ENCODE measurements at places on chromosomes 12 and 14. TPM values are rescaled to one million over a fixed set of nuclear protein-coding genes. Genes with fewer than 3 reads are reported as not detected.

NPFF gene
- 0.80 TPM for total RNA-seq

DNA sequence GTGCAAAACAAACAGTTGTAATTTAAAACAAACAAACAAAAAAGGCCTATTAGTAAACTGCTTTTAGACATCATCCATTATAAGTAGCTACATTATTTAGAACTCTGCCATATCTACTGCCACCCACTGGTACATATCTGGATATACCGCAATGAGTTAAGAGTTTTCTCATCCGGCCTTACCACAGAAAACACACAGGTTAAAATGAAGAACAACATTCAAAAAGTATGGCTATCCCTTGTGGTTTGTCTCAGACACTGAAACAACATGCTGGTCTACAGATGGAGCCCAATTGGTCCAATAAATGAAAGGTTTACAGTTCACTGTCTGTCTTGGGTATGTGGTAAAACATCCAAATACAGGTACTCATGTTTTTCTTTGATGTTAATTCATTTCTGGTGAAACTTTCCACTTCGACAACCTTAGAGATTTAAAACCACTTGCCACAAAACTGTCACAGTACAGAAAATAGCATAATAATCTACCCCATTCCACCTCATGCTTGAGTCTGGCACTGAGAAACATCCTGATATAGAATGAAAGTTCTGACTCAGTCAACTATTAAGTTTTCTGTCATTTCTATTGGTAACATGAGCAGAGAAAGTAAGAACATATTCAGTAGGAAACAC lies 354.3 kb downstream of the CEP128 start:
- DNase-seq: no peak

- DNase-seq: no peak
These were observed 19.6 kb upstream of the LRP1-AS start for GRCh38 chr12:57166971-57167371.

KRT6C gene
- total RNA-seq: not detected

- DNase-seq: no peak
These were observed 99.6 kb upstream of the KRR1 start for GRCh38 chr12:75611041-75611440.

DNA sequence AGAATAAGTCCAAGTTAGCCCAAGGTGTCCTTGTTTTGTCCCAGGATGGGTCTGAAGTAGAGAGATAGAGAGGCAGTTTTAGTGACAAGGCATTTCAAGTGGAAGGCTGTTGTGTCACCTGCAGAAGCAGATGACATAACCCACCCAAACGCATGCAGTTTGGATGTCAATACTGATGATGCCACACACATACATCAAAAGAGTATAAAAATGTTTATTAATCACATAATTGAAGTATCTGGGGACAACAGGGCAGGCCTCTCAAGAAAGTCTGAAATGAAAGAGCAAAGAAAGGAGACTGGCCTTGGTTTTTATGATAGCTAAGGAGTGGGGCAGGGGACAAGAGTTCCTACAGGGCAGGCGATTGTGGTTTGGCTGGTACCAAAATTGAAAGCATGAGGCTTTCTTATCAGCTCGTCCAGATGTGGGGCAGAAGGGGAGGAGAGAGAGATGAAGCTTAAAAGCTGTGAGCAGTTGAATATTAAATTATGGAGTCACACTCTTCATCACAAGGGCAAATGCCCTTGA lies 78.4 kb upstream of the TSPAN8 start:
- no peak for DNase-seq

ACSM4 gene
- total RNA-seq: not detected

DNA sequence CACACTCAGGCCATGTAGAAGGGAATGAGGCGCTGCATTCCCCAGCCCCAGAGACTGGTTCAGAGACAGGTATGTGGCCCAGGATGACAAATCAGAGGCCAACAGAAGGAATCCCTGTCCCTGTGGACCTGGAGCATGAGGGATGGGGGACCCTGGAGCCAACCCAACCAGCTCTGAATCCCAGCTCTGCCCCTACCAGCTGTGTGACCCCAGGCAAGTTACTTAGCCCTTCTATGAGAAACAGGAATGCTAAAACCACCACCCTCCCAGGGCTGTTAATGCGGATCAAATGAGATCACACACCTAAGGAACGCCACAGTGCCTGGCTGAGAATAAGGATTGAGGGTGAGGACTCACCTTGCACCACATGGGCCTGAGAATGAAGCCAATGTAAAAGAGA lies 15.6 kb downstream of the ITPK1 start:
- DNase-seq: no peak

DNA sequence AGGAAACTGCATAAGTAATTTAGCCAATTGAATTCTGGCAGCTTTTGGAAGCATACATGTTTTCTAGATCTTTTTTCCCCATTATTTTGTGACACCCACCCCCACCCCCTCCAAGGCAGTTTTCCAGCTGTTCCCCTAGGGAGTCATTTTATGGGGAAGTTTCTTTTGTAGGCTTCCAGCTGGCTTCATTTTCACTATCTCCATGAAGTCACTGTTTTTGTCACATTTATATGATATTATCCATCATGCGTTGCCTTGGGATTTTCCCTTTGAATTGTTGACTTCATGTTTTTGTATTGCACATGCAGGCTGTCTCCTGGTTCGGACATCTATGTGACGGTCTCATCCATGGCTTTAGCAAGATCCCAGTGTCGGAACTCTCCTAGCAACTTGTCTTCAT lies 233.6 kb upstream of the RGS6 start:
- no peak for DNase-seq

DNA sequence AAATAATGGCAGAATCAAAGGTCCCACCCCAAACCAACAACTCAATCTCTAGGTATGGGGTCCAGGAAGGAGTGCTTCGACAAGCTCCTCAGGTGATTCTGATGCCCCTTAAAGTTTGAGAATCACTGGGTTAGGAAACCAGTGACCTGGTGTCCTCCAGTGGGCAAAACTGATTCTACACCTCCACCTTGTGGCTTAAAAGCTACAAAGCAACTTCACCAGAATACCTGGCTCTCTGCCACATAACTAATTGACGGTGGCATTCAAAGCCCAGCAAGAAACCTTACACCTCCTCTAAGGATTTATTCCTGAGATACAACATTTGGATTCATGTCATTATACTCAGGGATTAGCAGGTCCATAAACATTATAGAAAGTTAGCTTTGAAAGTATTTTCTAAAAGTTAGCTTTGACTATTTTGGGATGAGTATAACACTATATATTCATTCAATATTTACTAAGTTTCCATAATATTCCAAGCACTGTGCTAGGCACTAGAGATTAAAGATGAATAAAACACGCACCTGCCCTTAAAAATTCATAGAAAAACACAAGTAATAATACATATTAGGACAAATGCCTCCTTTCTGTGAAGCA lies 45.4 kb downstream of the DCAF5 start:
- DNase-seq: no peak

KRT79 gene
- total RNA-seq: not detected

DNA sequence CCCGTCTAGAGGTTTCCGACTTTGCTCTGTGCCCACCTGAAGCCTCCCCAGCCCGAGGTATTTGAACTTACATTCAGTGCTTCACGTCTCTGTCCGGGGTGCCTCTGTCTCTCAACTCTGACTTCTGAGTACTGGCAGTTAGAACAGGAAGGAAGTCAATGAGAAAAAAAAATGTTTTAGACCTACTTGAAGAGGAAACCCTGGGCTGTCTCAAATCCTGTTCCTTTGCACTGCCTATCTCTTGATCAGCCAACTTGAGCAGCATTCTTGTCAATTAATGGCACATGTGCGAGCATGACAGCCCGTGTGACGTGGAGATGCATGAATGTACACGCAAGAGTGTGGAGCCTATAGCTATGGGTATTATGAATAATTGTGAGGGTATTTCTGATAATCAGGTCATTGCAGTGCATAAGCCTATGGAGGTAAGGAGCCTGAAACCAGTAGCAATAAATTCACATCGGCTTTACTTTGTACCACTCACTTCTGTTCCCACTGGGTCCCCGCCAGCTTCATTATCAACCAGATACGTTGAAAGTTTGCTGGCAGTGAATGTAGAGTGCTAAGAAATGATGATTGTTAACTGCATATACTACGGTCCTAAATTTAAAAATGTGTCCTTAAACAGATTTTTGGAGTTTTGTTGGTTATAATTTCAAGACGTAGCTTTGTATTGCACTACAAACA lies at the start of gene ARHGDIB:
Gene ARHGDIB (minus strand): TSS at position 136 of the 687 bp plus-strand sequence. CDS start 10,889 bp downstream, outside the sequence.
- DNase-seq: no peak

SPIC gene
- total RNA-seq: not detected

RERGL gene
- not detected for total RNA-seq

KRT6A gene
- not detected for total RNA-seq

DNA sequence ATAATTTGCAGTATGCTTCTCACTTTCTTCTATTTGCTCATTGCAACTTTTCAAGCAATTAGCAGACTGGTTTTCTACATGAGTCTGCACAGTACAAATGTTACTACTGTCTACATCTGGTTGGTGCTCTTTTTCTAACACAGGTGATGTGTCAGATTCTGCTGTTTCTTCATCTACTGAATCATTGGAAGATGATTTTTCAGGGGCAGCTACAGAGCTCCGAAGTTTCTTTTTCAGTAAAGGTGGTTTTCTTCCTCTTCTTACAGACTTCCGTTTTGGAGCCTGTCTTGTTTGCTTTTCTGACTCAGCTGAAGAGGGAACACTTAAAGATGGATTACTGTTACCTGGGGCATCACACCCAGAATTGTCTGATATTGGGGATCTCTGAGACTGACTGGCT lies 62.1 kb downstream of the SCAF11 start:
- DNase-seq: no peak

DNA sequence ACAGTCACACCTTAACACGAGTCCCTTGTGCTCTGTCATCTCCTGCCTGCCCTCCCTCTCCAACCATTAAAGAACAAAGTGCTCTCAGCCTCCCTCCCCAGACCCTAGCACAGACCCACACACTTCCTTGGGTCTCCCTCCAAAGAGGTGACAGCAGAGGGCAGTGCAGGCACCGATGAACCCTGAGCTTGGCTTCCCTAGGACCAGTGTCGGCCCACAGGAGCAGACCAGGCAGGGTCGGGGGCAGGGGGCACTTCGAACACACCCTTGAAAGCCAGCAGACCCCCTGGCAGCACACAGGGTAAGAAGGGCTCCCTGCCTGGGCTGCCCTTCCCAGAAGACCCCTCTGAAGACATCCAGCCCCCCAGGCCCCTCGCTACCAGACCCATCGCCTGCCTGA lies 7.0 kb downstream of the CDK2AP1 start:
- peak; percentile 60 for DNase-seq

AMIGO2 gene
- 3.3 TPM for total RNA-seq

DNA sequence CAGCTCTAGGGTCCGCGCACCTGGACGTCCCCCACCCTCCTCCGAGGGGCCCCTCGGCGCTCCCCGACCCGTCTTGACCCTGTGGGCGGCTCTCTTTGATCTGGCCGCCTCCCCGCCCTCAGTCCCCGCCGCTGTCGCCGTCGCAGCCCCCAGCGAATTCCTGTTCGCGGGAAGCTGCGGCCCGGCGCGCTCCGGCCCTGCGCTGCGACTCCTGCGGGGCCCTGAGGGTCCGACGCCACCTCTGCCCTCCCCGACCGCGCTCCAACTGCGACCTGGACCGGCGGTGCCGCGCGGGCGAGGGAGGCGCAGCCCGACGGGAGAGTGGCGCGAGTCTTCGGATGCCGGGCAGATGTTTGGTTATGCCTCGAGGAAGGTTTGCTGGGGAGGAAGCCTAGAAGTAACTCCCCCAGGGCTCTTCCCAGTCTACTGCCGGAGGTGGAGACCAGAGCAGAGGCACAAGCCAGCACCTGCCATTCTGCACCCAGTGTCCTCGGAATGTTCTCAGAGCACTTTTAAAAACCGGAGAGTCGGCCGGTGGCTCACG lies 440 bp upstream of the ISM2 start:
- peak; percentile 66 for DNase-seq

SDSL gene
- total RNA-seq: not detected

SLCO1B1 gene
- not detected for total RNA-seq

- peak; percentile 78 for DNase-seq
These were observed 122.9 kb upstream of the TMEM132D start for GRCh38 chr12:130026608-130027176.

MYF6 gene
- total RNA-seq: not detected

AKAP3 gene
- 1.0 TPM for total RNA-seq

GRCh38 chr14:65637780-65638179 lies 225.2 kb downstream of the FUT8 start:
- DNase-seq: no peak

TMEM132D gene
- 10.1 TPM for total RNA-seq

DNA sequence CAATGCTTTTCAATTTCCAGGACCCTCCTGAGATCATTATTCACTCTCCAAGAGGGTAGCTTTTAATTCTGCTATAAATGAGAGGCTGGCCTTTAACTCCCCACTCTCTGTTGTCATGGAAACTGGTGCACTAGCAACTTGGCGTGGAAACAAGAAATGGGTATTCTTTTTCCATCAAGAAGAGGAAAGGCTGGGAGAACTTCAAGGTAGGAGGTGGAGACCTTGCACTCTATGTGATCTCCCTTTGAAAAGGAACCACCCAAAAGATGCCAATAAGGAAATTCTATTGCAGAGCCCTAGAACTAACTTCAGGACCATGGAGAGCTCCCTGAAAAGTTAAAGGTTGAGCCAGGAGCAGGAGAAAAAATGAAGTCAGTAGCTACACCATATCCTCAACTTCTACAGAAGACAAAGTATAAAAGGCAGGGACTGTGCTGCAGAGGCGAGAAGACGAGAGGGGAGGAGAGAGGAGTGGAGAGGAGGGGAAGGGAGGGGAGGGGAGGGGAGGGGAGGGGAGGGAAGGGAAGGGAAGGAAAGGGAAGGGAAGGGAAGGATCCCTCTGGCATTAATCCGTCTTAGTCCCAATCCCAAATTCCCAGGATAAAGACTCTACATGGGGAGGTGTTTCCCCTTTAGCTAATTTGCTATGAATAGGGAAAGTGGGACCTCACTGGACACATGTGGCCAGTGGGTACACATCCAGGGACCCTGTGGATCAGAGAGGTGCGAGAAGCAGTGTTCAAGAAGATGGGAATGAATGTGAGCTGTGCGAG lies 46.7 kb upstream of the FICD start:
- no peak for DNase-seq

VPS33A gene
- total RNA-seq: 41.8 TPM

DNA sequence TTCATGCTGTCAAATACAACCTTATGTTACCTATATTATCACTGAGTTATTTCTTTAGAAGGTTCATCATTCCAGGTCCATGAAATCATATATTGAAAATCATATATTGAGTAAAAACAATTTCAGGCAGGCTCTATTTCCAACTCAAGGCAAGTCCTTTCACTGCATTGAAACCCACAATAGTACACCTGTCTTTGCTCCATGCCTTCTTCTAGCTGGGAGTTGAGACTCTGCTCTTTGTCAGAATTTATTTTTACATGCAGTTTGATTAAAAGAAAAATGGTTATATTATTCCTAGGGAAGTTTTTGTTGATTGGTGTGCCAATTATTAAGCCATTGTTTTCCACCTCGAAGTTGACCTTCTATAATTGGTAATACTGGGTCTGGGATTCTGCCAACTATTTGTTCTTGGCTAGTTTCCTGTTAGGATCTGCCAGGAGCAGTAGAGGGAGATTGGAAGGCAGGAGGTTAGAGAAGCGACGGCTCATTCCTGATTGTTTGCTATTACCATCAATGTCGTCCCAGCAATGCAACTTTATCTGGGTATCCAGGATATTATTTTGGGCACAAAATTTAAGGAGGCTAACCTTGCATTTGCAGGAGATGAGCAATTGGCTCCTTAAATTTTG lies 79.5 kb upstream of the MIS18BP1 start:
- DNase-seq: no peak

GRCh38 chr14:31990926-31991572 lies 86.1 kb upstream of the ARHGAP5 start:
- DNase-seq: no peak

GRCh38 chr12:24255920-24256665 lies 306.6 kb upstream of the SOX5 start:
- no peak for DNase-seq

All from H1 (cell line).